ENCODE measurements at places on chromosomes 11 and 22. TPM values are rescaled to one million over a fixed set of nuclear protein-coding genes. Genes with fewer than 3 reads are reported as not detected.

Gene P2RX6
- 0.46 TPM for total RNA-seq

Gene CTSF
- 28.7 TPM for total RNA-seq

Gene PRODH
- 1.4 TPM for total RNA-seq

Gene GAS2
- 0.87 TPM for total RNA-seq

Gene POU2AF3
- total RNA-seq = 0.64 TPM

GRCh38 chr22:49505337-49506009 is 322.2 kb downstream of the BRD1 start:
- DNase-seq = no peak

- DNase-seq = no peak
Observed at GRCh38 chr11:10637731-10638151, 55.8 kb downstream of the IRAG1 start.

DNA sequence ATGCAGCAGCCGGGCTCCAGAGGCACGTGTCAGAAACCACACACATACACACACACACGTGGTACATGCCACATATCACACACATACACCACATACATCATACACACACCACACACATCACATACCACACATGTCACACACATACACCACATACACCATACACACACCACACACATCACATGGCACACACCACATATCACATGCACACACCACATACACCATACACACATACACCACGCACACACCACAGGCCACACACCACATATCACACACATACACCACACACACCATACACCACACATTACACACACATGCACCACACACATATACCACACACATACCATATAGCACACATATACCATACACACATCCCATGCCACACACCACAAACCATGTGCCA is 97.5 kb upstream of the PRR5 start:
- no peak for DNase-seq

DNA sequence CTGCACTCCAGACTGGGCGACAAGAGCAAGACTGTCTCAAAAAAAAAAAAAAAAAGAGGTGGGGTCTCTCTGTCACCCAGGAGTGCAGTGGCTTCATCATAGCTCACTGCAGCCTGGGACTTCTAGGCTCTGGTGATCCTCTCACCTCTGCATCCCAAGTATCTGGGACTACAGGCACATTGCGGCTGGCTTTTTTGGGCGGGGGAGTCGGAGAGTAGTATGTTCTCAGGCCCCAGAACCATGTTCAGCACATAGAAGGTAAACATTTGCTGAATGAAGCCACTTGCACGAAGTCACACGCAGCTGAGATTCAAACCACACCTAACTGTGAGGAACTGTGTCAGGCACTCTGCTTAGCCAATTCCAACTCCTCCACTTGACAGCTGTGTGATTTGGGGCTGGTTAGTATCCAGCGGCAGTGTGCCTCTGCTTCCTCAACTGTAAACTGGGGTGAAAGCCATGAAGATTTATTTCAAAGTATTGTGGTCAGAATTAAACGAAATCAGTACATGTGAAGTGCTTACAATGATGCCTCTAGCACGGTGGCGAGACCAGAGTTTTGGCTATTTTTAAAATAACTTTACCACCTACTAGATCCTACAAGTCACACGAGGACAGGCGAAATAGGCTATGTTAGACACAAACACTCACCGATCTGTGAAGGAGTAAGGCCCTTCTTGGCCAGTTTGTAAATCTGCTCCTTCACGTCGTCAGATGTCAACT is 789 bp downstream of the RPS13 start:
- DNase-seq = no peak

GRCh38 chr11:116891746-116892145 is 54.3 kb upstream of the APOA1 start:
- no peak for DNase-seq

- no peak for DNase-seq
Observed at GRCh38 chr11:70646272-70647049, 248.1 kb downstream of the CTTN start.

DNA sequence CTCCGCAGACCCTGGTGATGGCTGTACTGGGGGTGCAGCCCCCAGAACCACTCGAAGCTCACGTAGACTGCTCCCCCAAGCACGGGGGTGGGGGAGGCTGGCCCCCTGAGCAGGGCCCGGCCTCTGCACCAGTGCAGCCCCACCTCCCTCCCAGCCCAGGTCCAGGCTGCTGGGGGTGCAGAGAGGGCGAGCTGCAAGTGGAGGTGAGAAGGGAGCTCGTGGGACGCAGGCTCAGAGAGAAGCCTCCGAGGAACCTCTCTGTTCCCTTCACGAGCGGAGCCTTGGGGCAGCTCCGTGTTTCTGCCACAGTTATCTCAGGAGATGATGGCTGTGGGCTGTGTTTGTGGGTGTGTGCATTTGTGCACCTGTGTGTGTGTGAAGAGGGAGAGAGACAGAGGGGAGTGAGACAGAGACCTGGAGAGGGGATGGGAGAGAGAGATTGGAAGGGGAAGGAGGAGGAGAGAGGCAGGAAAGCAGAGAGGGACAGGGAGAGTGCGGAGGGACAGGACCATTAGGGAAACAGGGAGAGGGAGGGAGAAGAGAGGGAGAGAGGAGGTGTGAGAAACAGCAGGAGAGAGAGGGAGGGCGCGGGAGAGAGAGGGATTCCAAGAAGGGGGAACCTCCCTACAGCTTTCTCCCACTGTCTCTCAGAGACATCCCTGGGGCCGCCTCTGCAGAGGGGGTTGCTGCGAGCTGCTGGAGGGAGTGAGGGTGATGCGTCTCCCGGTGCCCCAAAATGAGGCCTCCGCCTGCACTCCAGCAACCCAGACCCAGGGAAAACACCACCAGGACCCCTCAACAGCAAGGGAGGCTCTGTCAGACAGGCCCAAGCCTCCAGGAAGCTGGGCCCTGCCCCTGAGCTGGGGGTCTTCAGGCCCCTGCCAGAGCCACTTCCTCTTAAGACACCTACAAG is 1488.6 kb downstream of the BRD1 start:
- no peak for DNase-seq

DNA sequence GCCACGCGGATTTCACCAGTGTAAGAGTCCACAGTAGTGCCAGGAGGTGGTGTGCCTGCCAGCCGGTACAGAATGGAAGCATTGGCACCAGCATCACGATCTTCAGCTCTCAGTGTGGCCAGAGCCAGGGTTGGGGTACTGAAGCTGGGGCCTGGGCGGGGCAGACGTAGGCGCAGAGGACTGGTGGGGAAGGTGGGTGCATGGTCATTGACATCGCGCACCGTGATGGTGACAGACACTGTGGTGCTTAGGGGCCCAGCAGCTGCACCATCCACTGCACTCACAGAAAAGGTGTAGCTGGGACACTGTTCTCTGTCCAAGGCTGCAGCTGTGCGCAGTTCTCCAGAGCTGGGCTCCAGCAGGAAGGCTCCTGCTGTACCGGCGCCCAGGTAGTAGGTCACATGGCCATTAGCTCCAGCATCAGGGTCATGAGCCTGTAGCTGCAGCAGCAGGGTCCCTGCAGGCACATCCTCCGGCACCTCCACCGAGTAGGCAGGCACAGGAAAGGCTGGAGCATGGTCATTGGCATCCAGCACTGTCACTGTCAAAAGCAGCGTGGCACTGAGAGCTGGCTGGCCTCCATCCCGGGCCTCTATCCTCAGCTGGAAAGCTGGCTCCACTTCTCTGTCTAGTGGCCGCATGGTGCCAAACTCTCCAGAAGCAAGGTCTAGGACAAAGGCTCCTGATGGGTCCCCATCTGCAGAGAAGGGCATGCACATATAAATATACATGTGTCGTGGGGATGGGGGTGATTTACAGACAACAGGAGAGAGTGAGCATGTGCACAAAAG is 7.9 kb upstream of the TPP1 start:
- no peak for DNase-seq

GRCh38 chr11:267491-267994 is 10.7 kb upstream of the NLRP6 start:
- no peak for DNase-seq

- no peak for DNase-seq
Observed at GRCh38 chr11:81839016-81839415, 894.6 kb downstream of the FAM181B start.

DNA sequence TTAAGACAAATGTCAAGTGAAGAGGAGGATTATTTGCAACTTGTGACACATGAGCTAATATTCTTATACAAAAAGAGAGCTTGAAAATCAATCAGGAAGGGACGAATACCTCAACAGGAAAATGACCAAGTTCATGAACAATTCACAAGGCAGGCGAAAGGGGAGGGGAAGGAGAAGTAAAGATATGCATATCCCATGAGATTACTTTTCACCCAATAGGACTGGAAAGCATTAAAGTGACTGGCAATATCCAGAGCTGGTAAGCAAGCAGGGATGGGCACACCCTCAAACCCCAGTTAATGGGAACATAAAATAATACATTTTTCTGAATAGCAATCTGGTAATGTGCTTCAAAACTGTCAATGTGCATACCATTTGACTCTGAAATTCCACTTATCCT is 129.5 kb downstream of the SLC1A2 start:
- DNase-seq = no peak

DNA sequence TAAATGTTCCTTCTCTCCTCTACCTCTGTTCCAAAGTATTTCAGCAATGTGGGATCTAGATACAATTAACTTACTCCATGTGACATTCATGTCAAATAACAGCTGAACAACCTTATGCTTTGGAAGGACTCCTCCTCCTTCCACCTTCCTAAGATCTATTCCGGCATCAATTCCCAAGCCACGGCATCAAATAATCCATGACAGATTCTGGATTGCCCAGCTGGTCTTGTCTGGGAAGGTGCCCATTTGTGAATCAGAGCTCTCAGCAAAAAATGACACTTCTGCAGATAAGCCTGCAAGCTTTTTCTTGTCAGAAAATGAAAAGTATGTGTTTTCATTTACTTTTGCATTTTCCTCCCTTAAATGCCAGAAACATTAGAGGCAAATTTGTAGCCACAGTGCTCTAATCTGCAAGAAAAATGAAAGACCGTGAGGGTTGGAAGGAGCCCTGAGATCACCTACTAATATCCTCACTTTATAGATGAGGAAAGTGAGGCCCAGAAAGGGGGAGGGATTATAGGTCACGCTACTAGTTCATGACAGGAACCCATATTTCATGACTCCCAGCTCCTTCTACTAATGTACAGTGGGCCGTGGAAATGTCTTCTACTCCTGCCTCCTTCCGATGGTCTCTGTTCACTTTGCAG is 124.0 kb downstream of the ME3 start:
- DNase-seq = no peak

GRCh38 chr11:79101656-79102055 is 339.2 kb downstream of the TENM4 start:
- DNase-seq = no peak

DNA sequence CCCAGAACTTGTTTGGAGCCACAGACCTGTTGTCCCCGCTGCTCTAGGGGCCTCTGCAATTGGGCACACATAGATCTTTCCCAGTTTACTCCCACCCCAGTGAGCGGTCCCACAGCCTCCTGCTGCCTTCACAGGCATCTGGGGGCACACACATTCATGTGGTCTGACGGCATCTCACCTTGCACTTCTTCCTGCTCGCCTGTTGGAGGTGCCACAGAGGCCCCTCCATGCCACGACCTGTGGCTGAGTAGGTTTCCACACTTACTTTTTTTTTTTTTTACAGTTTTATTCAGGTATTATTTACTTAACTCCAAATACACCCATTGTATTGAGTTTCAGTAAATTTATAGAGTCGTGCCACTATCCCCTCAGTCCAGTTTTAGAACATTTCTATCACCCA is 68.9 kb upstream of the SEPTIN5 start:
- DNase-seq = no peak

Measured in Panc1 (cell line).